ENCODE measurements at places on chromosomes 16 and 17.

- no peak for DNase-seq
Measured at GRCh38 chr17:7714721-7715594, 2.6 kb upstream of the DNAH2 start.

GRCh38 chr17:10211666-10212065, 13.3 kb upstream of the GAS7 start:
- no peak for DNase-seq

- no peak for DNase-seq
Measured at GRCh38 chr17:1709971-1710806, at the start of gene TLCD2. Gene TLCD2, minus strand, starts transcription at chr17:1710377. Its CDS starts 135 bp downstream, at chr17:1710242.

GRCh38 chr17:55332296-55333041, 67.7 kb downstream of the HLF start:
- DNase-seq = no peak

- DNase-seq = peak; percentile 85
Measured at GRCh38 chr17:32142038-32142856, at the start of gene RHOT1. Gene RHOT1, plus strand, starts transcription at chr17:32142502. Its CDS starts 191 bp downstream, at chr17:32142693.

DNA sequence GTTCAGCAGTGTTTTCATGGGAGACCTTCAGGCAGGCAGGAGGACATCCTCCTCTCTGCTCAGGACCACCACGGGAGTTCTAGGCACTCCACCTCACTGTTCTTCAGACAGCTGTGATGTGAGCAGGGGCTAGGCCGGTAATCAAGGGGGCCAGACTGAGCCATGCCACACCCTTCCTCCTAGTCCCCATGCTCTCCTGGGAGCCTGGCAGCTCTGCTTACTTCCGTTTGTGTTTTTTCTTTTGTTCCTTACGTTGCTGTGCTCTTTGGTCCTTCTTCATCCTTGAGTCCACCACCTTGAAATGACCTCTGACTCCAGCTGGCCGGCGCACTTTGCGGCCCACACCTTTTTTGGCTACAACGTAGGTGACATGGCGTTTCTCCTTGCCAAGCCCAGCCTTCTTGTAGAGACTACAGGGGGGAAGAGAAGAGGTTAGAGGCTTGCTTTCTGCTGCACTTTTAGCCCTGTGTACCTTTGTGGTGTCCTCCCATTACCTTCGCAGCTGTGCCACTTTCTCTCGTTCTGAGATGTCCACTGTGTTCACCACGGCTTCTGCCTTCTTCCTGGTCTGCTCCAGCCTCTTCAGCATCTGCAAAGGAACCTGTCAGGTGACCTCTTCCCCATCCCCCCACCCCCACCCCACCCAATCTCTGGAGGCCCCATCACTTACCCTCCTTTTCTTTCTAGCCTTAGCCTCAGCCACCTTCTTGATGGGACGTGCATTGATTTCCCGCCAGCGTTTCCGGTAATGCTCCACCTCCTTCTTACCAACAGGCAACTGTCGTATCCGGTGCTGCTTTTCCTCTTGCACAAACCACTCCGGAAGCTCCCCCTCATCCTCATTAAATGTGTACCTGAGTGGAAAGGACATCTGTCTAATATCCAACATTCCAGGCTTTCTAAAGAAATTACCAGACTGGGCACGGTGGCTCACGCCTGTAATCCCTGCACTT, 7.4 kb upstream of the PSMC5 start:
- DNase-seq = peak; percentile 22

DNA sequence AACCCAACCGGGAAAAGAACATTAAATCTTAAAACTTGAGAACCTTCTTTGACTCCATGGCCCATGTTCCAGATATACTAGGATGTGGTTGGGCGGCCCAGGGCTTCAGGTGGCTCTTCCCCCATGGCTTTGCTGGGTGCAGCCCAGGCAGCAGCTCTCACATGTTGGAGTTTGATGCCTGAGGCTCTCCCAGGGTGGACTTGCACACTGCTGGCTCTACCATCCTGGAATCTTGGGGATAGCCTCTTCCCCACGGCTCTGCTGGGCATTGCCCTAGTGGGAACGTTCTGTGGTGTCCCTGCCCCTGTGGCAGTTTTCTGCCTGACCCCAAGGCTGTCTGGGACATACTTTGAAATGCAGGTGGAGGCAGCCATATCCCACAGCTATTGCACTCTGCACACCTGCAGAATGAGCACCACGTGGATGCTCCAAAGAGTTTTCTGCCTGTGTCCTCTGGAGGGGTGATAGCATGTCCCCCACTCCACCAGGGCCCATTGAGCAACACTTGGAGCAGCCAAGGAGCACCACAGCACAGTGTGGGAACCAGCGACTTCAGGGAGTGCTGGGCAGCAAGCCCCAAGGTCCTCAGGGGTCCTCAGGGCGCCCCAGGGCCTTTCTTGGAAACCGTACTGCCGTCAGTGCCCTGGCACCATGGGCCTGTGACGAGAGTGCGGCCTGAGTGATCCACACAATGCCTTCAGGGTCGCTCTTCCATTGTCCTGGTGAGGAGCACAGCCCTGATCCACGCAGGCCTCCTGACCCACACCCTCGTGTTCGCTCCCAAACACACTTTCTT, 70.8 kb downstream of the GOSR1 start:
- no peak for DNase-seq

Data from CD4-positive, alpha-beta T cell treated with Interleukin-12 subunit alpha and Interleukin-12 subunit beta, for 1 hour (primary cell).